ENCODE measurements at places on chromosomes 6 and 20.

DNA sequence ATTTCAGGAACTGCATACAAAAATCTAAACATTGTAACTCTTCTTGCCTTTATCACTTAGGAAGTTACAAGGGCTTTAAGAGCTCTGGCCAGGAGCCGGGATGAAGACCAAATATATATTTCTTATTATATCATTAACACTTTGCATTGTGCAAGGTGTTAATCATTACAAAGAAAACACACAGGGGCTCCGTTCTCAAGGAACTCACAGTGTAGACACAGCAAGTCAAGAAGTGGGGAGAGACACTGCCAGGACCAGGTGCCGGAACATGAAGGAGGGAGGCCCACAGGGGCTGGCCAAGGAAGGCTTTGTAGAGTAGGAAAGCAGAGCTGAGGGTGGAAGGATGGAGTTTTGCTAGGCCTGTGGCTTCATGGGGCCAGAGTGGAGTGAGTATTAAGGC is 17.4 kb downstream of the ITPR3 start:
- no peak for DNase-seq
- H3K36me3 ChIP-seq: no peaks in the 10 kb centered on the region
- H3K27me3 ChIP-seq: no peaks in the 10 kb centered on the region
- no peak overlapping the region for H3K27ac ChIP-seq
- peaks cover 8% of the 10 kb centered on the region for H3K4me1 ChIP-seq
- H3K4me3 ChIP-seq: no peak overlapping the region

DNA sequence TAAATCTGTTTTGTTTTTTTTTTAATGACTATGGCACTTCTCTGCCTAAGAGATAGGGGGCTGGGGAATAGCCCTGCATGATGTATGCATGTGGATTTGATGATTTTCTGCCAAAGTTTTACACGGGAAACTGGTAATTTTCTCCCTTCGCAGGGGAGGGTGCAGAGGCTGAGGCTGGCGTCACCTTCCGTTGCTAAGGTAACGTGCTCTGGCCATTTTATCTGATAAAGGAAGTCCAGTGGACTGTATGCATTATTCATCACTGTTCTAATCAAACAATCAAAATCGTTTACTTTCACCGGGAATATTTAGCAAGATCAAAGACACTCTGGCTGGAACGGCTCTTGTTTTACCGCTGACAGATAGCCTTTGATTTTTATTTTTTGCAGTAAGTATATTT is 789 bp downstream of the PHACTR1 start:
- DNase-seq: no peak
- H3K4me3 ChIP-seq: no peak overlapping the region

GRCh38 chr20:44433751-44434538 is 41.7 kb upstream of the TTPAL start:
- H3K4me3 ChIP-seq: no peak overlapping the region
- no peaks in the 10 kb centered on the region for H3K4me1 ChIP-seq
- no peak for DNase-seq
- no peaks in the 10 kb centered on the region for H3K36me3 ChIP-seq

DNA sequence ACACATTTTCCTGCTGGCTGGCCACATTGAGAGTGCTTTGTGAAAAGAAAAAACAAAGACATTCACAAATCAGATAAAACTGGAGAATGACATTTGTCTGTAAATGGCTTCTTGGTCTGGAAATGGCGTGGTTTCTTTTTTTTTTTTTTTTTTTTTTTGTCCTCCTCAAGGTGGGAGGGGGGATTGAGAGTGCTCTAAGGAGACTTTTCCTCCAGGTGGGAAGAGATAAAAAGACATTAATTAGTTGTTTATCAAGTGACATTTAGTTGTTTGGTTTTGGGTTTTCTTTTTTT is 40.4 kb downstream of the GNAS start:
- peak overlapping the region; percentile 91 for H3K4me3 ChIP-seq
- H3K27me3 ChIP-seq: no peaks in the 10 kb centered on the region
- H3K4me1 ChIP-seq: peaks cover 34% of the 10 kb centered on the region
- H3K36me3 ChIP-seq: peaks cover 12% of the 10 kb centered on the region
- DNase-seq: no peak
- H3K27ac ChIP-seq: peak overlapping the region; percentile 79

DNA sequence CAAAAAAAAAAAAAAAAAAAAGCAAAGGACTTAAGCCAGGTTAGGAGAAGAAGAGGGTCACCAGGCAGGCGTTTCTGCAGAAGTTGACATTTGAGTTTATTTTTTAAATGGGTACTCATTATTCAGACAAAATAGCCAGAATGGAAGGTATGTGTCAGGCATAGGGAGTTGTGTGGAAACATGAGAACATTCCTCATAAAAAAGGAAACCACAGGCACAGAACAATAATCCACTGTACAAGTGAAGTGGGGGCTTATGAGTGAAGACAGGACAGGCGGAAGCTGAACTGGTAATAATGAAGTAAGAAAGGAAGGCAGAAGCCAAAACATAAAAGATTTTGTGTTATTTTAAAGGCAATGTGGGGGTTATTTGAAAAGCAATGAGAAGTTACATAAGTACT is 104.6 kb downstream of the EPB41L2 start:
- H3K27me3 ChIP-seq: no peaks in the 10 kb centered on the region
- H3K4me1 ChIP-seq: peaks cover 5% of the 10 kb centered on the region
- H3K4me3 ChIP-seq: no peak overlapping the region
- H3K27ac ChIP-seq: no peak overlapping the region

DNA sequence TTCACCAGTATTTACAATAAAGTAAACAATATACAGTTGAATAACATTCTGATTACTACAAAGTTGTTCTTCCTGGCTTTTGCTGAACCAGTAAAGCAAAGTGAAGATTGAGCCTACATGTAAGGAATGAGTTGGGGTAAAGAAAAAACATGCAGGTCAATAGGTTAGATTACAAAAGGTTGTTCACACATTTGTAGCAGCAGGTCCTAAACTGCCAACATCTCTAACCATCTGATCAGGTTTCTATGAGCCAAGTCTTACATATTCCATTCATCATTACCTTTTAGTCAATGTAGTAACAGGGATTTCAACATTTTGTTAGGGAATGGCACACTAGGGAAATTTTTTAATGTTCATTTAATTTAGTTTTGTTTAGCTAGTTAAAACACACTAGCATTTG is 9.3 kb upstream of the CALHM6 start:
- no peak overlapping the region for H3K4me3 ChIP-seq
- H3K27ac ChIP-seq: no peak overlapping the region
- H3K27me3 ChIP-seq: no peaks in the 10 kb centered on the region
- no peaks in the 10 kb centered on the region for H3K36me3 ChIP-seq

DNA sequence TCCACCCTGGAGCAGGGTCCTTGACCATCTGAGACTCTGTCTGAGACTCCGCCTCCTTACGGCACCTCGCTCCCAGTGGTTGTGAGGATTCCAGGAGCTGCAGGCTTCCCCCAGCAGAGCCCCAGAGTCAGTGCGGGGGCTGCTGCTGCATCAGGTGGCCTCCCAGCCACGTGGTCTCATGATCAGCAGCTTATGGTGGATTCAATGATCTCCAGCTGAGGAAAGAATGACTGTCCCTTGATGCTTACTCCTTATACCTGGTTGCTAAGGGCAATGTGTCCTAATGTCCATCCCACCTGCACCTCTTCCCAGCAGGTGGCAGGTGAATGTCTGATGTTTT is 40.0 kb downstream of the SLC22A1 start:
- H3K27ac ChIP-seq: no peak overlapping the region
- DNase-seq: no peak

DNA sequence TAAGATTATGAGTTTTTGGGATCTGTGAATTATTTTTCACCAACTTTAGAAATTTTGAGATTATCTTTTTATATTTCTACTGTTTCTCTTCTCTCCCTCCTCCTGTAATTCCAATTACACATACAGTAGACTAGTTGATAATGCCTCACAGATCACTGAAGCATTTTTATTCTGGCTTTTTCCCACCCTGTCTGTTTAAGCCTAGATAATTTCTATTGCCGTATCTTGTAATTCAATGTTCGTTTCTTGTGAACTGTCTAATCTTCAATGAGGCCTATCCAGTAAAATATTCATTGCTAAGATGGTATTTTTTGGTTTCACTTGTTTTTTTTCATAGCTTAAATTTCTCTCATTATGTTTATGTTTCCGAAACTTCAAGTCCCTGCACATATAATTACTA is 12.0 kb downstream of the MDN1 start:
- peak; percentile 32 for DNase-seq
- no peak overlapping the region for H3K27ac ChIP-seq
- H3K4me3 ChIP-seq: no peak overlapping the region

GRCh38 chr20:38032585-38033329 is 499 bp downstream of the TTI1 start:
- peaks cover 22% of the 10 kb centered on the region for H3K4me1 ChIP-seq
- H3K36me3 ChIP-seq: peaks cover 13% of the 10 kb centered on the region
- no peak for DNase-seq
- H3K27me3 ChIP-seq: no peaks in the 10 kb centered on the region
- H3K27ac ChIP-seq: peak overlapping the region; percentile 95

DNA sequence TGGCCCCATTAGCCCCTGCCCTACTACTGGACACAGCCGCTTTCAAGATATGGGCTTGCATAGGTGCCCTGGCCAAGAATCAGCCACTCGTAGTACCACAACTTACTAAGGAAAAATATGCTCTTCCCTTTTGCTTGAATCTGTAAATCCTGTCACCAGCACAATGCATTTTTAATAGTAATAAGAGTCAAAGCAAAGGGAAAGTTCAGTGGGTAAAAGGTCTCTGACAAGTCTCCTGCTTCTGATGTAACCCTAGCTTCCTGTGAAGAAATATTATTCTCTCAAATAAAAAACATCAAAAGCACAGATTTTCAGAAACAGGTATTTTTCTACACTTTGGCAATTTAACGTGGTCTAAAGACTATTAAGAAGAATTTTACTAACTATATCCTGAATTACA is 373.8 kb downstream of the GJA1 start:
- no peak for DNase-seq
- no peak overlapping the region for H3K27ac ChIP-seq
- no peak overlapping the region for H3K4me3 ChIP-seq
- no peaks in the 10 kb centered on the region for H3K4me1 ChIP-seq
- no peaks in the 10 kb centered on the region for H3K36me3 ChIP-seq

- DNase-seq: no peak
- no peak within 1 kb of the TSS for H3K4me3 ChIP-seq
- H3K27me3 ChIP-seq: peaks cover 23% of the 10 kb centered on the region
- H3K4me1 ChIP-seq: no peaks in the 10 kb centered on the region
These were observed at the start of gene TRIM15 for GRCh38 chr6:30163090-30163917. Gene TRIM15, plus strand, starts transcription at chr6:30163546. Its CDS starts 139 bp downstream, at chr6:30163685.

GRCh38 chr6:43963203-43963602 is 164.0 kb downstream of the MRPL14 start:
- no peaks in the 10 kb centered on the region for H3K36me3 ChIP-seq
- no peaks in the 10 kb centered on the region for H3K27me3 ChIP-seq
- no peak overlapping the region for H3K27ac ChIP-seq

DNA sequence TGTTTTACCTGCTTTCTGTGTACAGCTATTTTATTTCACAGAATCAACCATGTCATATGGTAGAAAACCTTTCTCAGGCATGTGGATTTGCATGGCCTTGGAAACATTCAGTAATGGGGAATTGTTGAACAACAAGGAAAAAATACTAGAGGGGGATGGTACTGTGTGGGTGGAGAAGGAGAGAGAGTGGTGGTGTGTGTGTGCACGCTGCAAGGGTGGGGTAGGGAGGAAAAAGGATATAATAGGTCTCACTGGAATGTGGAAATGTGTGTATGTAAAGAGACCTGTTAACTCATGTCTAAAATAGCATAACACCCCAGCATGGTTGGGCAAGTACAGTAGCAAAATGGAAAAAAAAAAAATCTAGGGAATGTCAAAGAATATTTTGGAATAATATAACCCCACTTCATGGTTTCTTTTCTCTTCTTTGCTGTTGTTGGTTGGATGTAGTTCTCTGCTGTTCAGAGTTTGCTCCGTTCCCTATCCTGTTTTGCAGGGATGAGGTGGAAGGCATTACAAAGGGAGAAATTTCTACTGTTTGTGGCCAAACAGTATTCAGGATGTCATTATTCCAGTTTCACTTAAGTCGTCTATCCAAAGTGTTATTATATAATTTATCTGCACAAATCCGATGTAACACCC is 93.9 kb upstream of the CITED2 start:
- no peak overlapping the region for H3K4me3 ChIP-seq
- peaks cover 7% of the 10 kb centered on the region for H3K4me1 ChIP-seq
- no peaks in the 10 kb centered on the region for H3K36me3 ChIP-seq
- DNase-seq: no peak
- no peaks in the 10 kb centered on the region for H3K27me3 ChIP-seq

DNA sequence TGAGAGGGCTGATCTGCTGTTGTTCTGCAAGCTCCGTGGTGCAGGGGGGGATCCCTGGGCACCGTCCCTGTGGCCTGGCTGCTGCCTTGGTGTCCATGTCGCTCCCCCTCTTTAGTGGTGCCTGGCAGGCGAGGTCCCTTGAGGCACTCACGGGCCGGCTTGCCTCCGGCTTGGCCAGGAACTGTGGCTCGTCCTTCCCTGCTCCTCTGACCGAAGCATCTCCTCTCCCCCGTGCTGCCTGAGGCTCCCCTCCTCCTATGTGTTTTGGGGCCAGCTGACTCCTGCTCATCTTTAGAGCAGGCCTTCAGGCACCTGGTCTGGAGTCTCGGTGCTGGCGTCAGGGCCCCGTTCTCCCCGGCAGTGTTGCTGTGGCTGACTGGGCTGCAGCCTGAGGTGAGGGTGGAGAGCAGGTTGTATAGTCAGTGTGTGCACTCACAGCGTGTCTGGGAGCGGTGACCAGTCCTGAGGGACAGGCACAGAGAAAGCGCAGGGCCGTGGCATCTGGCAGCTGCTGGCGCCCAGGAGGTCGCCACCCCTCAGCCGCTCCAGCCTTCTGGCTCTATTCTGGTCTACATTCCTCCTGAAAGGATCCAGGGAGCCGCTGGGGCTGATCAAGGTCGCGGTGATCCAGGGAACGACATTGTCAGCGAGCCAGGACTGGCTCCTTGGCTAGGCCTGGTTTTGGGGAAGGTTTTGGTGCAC is 43.7 kb downstream of the PYGB start:
- peaks cover 69% of the 10 kb centered on the region for H3K36me3 ChIP-seq
- no peaks in the 10 kb centered on the region for H3K27me3 ChIP-seq
- H3K4me1 ChIP-seq: no peaks in the 10 kb centered on the region
- no peak overlapping the region for H3K27ac ChIP-seq
- H3K4me3 ChIP-seq: no peak overlapping the region
- peak; percentile 78 for DNase-seq

GRCh38 chr6:139595183-139595582 is 220.7 kb upstream of the CITED2 start:
- no peak overlapping the region for H3K4me3 ChIP-seq
- H3K27me3 ChIP-seq: no peaks in the 10 kb centered on the region
- DNase-seq: no peak

Measured in osteoblast (primary cell).